ENCODE measurements at places on chromosomes 4 and X.

DNA sequence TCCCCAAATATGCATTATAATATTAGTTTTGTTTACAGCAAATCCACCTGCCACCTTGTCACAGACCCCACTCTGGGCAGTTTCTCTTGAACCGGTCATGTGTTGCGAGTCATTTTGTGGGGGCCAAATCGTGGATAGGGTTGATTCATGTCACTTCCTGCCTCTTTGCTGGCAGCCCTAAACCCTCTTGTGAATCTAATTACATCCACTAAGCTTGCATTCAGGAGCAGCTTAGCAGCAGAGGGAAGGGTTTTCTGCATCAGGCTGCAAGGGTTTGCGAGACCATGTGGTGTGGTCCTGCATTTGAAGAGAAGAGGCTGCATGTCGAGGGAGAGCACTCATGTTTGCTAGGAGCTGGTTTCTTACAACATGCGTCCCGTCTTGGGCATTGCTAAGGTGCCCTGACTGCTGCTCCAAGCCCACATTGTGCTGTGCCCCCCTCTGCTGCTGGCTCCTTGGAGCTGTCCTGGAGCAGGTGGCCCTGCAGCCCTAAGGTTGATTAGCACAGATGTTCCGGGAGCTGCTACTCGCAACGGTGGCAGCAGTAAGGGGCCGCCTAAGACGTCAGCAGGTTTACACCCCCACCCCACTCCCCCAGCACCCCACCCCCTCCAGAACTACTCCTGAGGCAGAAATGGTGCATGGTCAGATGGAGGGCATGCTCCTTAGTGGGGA lies 88.9 kb upstream of the CLDN34 start:
- DNase-seq: no peak

DNA sequence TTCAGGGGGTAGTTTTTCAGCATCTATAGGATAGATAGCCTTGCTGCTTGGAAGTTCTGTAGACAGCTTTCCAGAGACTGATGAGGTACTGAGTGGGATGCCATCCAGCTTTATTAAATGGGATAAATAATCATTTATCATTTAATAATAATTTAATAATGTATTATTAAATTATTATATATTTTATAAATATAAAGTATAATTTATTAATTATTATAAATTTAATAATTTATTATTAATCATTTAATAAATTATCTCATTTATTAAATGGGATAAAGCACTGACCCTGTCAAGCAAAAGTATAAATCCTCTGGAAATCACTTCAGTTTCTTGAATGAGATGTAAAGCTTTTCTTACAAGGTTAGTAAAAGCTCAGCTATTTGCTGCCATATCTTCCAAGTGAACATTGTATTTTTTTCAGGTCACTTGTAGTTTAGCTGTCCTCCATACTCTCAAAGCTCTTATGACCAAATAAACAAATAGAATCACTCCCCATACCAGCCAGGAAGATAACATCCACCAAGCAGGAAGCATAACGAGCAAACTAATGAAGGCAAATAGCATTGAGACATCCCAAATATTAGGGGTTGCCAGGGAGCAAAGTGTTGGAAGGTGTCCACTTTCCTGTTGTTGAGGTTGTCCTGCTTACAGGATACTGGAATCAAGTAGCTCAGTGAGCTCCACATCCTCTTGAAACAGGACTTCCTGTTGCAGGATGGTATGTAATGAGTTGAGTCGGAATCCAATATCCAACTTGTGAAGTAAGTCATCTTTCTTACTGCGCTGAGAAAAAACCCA lies 88.9 kb downstream of the ZNF674 start:
- DNase-seq: no peak

DNA sequence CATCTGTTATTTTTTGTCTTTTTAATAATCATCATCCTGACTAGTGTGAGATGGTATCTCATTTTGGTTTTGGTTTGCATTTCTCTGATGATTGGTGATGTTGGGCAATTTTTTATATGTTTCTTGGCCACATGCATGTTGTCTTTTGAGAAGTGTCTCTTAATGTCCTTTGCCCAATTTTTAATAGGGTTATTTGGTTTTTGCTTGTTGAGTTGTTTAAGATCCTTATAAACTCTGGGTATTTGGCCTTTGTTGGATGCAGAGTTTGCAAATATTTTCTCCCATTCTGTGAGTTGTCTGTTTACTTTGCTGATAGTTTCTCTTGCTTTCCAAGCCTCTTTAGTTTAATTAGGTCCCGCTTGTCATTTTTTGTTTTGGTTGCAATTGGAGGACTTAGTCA lies 152.1 kb upstream of the MED14 start:
- no peak for DNase-seq

DNA sequence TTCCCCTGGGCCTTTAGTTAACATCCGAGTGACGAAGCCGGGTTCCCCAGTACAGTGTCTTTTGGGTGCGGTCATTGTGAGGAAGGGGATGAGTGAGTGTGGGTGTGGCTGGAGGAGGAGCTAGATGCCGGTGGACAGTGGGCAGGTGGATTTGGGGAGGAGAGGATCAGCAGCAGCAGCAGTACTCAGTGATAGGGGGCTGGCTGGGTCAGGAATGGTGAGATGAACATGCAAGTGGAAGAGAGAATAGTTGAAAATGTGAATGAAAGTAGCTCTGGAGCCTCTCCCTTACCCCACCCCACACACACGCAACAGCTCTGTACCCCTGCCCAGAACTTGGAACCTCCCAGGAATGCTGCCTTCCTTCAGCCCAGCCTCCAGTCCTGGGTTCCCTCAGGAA lies 4.5 kb downstream of the TSR2 start:
- DNase-seq: no peak

- no peak for DNase-seq
Measured at GRCh38 chr4:116664198-116664597, 421.2 kb downstream of the TRAM1L1 start.
